ENCODE measurements at places on chromosomes 12 and 14.

DNA sequence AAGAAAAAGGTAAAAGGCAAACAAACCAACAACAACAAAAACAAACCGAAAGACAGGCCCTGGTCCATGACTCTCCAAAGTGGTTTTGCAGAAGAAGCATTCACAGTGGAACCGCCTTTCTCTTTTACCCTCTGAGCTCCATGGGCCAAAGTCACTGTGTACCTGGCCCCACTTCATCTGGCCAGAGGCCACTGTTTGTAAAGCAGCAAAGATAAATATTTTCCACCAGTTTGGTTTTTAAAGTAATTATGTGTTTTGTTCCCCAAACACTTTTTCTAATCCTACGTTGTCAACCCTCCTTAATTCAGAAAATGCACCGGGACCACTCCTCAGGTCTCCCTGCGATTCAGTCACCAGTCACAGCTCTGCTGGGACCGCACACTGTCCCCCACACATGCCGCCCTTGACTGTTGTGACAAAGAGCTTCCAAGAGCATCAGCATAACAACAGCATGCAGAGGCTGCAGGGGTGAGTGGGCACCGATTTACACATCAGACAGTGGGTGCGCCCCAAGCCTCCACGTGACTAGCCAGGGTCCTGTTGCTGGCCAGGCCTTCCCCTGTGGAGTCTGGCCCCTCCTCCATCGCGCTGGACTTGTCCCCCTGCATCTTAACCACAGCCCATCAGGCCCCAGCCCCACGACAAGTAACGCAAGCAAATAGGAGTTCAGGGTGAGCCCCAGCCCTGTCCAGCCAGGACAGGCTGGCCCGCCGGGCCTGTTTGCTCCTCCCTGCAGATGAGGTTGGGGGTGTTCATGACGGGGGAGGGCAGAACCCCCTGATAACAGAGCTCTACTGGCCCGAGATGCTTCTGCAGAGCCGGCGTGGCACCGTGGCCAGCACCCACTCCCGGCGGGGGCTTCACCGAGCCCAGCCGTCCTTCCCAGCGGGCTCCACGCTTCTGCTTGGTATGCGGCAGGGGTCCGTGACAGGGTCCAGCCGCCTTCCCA lies 65.2 kb upstream of the DIO3 start:
- no peak for DNase-seq

DNA sequence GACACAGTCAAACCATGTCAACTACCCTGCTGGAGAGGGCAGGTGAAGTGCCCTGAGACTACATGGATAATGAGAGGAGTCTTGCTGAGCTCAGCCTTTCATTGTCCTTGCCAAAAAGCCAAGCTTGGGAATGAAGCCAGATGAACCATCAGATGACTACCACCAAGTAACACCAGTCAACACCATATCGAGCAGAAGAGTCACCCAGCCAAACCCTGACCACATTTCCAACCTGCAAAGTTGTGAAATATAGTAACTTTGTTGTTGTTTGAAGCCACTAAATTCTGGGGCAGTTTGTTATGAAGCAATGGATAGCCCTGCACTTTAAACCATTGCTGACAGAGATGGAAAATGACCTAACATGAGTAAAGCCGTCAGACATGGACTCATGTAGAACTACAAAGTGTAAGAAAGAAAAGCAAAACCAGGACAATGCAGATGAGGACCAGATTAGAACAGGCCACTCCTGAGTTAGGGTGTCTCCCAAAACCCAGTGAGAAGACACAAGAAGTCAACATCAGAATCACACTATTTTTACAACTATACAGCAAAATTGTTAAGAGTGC lies 12.5 kb upstream of the CRADD start:
- DNase-seq = peak; percentile 47

DNA sequence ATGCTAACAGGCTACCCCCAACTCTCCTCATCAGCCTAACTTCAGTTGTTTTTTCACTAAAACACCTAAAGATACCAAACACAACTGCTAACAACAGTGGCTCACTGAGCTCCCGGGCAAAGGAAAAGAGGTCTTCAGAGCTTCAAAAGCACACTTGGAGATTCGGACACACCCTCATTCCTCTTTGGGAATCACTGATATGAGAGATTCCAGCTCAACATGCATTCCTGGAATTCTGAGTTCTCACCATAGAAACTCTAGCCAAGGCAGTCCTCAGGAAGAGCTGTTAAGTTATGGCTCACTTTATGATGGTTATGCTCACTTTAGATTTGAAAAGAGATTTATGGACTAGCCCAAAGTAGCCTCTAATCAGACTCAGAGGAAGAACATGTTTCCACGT lies 40.1 kb downstream of the STXBP6 start:
- DNase-seq = peak; percentile 86

GRCh38 chr14:99566390-99567354 lies 37.3 kb downstream of the CCDC85C start:
- DNase-seq = no peak

- no peak for DNase-seq
These were observed 108.3 kb downstream of the SMOC1 start for GRCh38 chr14:69987406-69988121.

DNA sequence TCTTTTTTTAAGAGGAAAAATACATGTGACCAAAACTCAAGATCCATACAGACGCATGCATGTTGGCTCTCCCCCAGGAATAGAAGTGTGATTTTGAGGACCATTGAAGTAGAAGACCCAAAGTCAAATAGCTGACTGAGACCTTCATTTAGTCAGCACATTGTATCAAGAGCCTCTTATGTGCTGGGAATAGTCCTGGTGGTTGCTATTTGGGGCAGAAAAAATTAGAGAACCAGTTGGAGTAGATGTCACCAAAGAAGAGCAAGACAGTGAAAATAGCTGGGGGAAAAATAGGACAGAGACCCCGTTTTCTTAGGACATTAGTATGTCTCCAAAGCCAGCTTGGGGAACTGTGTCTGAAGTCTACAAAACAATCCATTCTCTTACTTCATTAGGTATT lies 93.6 kb downstream of the PELI2 start:
- no peak for DNase-seq

DNA sequence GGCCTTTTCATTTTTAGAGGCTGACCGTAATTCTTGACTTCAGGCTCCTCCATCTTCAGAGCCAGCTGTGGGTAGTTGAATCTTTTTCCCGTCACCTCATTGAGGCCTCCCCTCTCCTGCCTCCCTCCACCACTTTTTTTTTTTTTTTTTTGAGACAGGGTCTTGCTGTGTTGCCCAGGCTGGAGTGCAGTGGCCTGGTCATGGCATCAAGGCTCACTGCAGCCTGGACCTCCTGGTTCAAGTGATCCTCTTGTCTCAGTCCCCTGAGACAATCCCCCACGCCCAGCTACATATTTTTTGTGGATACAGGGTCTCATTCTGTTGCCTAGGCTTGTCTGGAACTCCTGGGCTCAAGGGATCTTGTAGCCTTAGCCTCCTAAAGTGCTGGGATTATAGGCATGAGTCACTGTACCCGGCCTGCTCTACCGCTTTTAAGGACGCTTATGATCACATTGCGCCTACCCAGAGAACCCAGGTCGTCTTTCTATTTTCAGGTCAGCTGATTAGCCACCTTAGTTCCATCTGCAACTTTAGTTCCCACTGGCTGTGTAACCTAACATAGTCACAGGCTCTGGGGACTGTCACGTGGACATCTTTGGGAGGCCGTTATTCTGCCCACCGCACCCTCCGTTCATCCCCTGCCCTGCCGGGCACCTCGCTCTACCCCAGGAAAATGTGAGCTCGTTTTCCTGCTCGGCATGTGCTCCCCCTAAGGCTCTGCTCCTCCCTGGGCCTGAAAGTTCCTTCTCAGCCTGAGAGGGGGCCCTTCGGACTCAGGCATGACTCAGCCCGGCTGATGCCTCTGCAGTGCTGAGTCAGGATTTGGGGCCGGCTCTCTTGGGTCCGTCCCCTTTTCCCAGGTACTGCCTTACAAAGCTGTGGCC lies 13.4 kb downstream of the TNFAIP2 start:
- DNase-seq = peak; percentile 66

- peak; percentile 98 for DNase-seq
These were observed 297.7 kb upstream of the CLEC14A start for GRCh38 chr14:38553586-38553985.

GRCh38 chr12:55472264-55472663 lies 2.3 kb upstream of the OR6C70 start:
- no peak for DNase-seq

GRCh38 chr14:91755570-91756295 lies 23.8 kb upstream of the CATSPERB start:
- peak; percentile 28 for DNase-seq

DNA sequence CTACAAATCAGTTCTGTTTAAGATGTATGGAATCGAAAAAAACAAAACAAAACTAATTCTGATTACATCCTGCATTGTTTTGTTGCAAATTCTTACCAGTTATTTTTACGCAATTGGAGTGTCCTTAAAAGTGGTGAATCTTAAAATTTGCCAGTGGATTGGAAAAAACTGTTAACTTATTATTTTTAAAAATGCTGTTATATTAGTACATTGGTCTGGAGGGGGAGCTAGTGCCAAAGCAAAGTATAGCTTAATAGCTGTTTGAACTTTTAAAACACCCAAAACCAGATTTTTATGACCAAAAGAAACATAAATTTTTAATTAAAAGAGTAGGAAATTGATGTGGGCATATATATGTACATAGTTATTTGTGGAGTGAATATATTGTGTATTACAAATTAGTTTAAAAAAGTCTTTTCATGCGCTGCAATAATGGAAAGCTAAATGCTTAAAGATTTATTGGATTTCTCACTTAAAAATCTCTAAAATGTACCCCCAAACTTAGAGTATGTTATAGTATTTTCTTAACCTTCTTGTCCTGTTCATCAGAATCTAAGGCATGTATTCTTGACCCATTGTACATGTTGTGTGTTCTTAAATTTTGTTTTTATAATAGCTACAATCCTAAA lies 2.5 kb downstream of the FUT8 start:
- DNase-seq = peak; percentile 52

DNA sequence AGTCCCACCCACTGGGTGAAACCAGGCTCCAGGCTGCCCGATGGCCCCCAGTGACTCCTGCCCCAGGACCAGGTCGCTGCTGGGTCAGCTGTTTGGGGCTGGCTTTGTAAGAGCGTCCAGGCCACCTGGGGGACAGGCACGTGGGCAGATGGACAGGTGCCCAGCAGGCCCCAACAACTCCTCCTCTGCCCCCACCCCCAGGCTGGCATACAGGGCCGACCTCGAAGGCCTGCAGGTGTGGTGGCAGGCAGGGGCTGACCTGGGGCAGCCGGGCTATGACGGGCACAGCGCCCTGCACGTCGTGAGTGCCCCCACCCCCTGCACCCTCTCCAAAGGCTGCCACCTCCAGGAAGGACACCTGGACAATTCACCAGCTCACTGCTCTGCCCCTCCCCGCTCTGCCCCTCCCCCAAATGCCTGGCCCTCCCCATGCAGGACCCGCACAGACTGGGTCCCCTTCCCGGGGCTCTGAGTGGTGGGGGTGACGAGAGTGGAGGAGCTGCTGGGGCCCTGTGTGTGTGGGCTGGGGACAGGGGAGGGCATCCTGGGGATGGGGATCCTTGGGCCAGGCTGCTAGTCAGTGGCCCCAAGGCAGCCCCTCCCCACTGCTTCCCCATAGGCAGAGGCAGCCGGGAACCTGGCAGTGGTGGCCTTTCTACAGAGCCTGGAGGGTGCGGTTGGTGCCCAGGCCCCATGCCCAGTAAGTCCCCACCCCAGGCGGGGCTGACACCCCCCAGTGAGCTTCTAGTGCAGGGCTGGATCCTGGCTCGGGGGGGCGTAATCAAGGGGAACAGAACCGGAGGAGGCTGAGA lies 26.0 kb downstream of the ASPG start:
- no peak for DNase-seq

GRCh38 chr12:89846473-89847055 lies 137.9 kb upstream of the ATP2B1 start:
- no peak for DNase-seq

- no peak for DNase-seq
These were observed 103.9 kb downstream of the SUDS3 start for GRCh38 chr12:118480235-118480634.

DNA sequence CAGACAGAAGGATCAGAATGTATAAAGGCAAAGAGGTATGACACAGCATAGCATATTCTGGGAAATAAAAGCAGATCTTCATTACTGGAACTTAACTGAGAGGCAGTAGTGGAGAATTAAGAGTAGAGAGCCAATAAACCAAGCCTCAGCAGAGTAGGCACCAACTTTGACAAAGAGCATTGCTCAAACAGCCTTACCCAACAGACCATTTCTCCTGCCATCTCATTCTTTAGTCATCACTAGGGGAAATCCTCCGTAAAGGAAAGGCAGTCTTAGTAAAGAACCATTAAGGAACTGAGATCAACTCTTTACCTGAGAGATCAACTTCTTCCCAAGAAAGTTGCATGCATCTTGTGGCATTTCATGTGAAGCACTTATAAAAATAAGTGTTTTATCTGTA lies 36.6 kb downstream of the SENP1 start:
- no peak for DNase-seq

DNA sequence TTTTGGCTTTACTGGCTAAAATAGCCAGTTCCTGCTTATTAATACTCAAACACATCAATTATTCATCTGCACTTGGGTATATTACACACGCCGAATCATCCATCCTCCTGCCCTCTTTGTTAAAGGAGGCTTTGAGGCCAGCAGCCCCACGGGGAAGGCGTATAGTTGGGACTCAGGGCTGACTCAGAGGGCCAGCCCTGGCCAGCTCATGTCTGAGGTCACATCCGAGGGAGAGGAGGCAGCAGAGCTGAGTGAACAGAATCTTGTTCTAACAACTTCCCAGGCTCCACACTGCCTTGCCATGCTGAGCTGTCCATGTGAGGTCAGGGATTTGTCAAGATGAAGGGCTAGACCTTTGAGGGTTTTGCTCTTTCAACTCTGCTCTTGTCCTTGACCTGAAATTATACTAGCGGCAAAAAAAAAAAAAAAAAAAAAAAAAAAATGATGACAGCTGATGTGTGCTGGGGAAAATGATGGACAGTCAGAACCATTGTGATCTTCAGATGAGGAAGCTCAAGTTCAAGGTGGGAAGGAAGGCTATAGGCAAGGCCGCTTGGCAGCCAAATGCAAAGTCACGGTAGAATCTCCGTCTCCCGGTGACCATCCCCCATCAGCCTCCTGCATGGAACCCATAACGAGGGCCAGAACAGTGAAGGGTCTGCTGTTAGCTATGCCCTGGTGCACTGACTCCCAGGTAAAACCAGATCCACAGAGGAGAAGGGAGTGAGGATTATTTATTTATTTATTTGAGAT lies 12.5 kb upstream of the MARK3 start:
- DNase-seq = peak; percentile 87

- DNase-seq = no peak
These were observed 217.4 kb downstream of the ACSS3 start for GRCh38 chr12:81295251-81295650.

- no peak for DNase-seq
These were observed 129.5 kb downstream of the SLC38A6 start for GRCh38 chr14:61110316-61111082.

GRCh38 chr12:12331896-12332295 lies 18.1 kb downstream of the MANSC1 start:
- no peak for DNase-seq

- DNase-seq = no peak
These were observed 16.4 kb downstream of the NR1H4 start for GRCh38 chr12:100490056-100490455.

- DNase-seq = no peak
These were observed 126.9 kb upstream of the RBM19 start for GRCh38 chr12:114092981-114093380.

- DNase-seq = no peak
These were observed 1091.8 kb upstream of the ATXN7L3B start for GRCh38 chr12:73445658-73446324.

- DNase-seq = peak; percentile 60
These were observed 17.4 kb upstream of the DRAM1 start for GRCh38 chr12:101859664-101860607.

GRCh38 chr14:94768521-94769390 lies 1.2 kb downstream of the GSC start:
- DNase-seq = peak; percentile 1
